Activated CD8-positive, alpha-beta T cell treated with anti-CD3 and anti-CD28 coated beads for 36 hours (primary cell): ENCODE measurements at places on chromosomes 7 and 10.

DNA sequence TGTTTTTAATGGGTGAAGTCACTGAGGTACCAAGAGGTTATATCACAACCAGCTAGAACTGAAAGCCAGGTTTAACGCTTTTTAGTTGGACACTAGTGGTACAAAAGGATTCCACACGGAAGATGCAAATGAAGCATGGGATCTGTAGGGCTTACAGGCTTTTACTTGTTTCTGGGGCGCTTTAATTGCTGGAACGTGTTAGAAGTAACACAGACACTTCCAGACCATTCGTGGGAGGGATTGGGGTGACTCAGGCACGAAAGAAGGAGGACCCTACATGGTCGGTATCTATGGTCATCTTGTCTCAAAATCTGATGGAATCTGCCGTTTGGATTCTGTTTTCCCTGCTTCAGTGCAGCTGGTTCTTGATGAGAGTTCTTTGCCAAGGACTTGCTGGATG is 1.0 kb downstream of the YKT6 start:
- H3K4me3 ChIP-seq = peak overlapping the region; percentile 85
- DNase-seq = no peak
- peak overlapping the region; percentile 68 for H3K27ac ChIP-seq
- H3K36me3 ChIP-seq = peaks cover 11% of the 10 kb centered on the region
- H3K27me3 ChIP-seq = no peaks in the 10 kb centered on the region
- H3K4me1 ChIP-seq = peaks cover 36% of the 10 kb centered on the region

- H3K27ac ChIP-seq = no peak overlapping the region
- DNase-seq = no peak
- peaks cover 12% of the 10 kb centered on the region for H3K27me3 ChIP-seq
- H3K4me3 ChIP-seq = no peak overlapping the region
- H3K4me1 ChIP-seq = no peaks in the 10 kb centered on the region
Observed at GRCh38 chr10:69789164-69789576, 12.5 kb upstream of the COL13A1 start.

DNA sequence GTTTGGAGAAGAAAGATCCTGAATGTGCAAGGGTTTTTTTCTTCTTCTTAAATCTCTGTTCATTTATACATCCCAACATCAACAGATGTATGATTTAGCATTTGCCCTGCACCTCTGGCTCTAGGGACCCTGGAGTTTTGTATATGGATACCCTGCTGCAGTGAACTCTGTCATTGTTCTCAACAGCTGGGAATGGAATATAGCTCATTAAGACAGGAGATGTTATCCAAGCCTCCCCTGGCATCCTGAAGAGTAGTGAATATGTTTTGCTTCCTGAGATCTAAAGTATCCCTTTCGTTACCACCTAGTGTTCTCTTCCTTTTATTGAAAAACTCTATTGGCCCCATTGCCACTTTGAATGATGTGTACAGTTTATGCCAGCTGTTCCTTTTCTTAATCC is 275.9 kb downstream of the EXOC4 start:
- H3K36me3 ChIP-seq = peaks cover 5% of the 10 kb centered on the region
- H3K27me3 ChIP-seq = no peaks in the 10 kb centered on the region
- no peaks in the 10 kb centered on the region for H3K4me1 ChIP-seq
- no peak overlapping the region for H3K27ac ChIP-seq
- DNase-seq = no peak

DNA sequence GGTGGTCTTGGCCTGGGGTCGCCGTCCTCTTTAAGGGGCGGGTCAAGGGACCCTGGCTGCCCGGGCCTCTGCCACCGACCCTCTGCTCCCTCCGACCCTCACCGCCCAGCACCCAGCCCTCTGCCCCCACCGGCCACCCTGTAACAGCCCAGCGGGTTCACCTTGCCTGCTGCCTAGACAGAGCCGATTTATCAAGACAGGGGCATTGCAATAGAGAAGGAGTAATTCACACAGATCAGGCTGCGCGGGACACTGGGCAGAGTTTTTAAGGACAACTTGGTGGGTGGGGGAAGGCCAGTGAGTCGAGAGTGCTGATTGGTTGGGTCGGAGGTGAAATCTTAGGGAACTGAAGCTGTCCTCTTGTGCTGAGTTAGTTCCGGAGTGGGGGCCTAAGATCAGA is 779 bp upstream of the ADCK2 start:
- H3K4me1 ChIP-seq = peaks cover 33% of the 10 kb centered on the region
- DNase-seq = no peak
- H3K4me3 ChIP-seq = peak overlapping the region; percentile 67

- no peaks in the 10 kb centered on the region for H3K27me3 ChIP-seq
- H3K4me1 ChIP-seq = peaks cover 47% of the 10 kb centered on the region
- no peak overlapping the region for H3K4me3 ChIP-seq
- peak overlapping the region; percentile 78 for H3K27ac ChIP-seq
- peak; percentile 66 for DNase-seq
- peaks cover 42% of the 10 kb centered on the region for H3K36me3 ChIP-seq
Observed at GRCh38 chr7:157389951-157390730, 53.3 kb downstream of the DNAJB6 start.

GRCh38 chr7:102085218-102085772 is 201.4 kb upstream of the SH2B2 start:
- H3K4me3 ChIP-seq = no peak overlapping the region
- no peaks in the 10 kb centered on the region for H3K27me3 ChIP-seq
- no peak for DNase-seq
- peaks cover 39% of the 10 kb centered on the region for H3K36me3 ChIP-seq

DNA sequence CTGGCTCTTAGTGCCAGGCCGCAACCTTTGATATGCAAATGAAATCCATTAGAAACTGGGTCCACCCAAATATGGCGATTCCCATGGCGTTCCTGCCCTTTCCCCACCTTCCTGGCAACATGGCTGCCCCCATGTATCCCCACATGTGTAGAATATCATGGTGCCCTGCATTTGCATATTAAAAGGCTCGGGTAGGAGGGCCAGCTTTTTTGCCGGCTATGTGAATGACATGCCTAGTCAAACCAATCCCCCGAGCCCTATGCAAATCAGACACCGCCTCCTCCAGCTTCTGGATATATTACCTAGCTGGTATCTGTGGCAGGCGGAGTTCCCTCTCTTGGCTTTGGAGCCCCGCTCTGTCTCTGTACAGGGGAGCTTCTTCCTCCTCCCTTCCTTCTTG is 18.3 kb downstream of the MMS19 start:
- peaks cover 49% of the 10 kb centered on the region for H3K36me3 ChIP-seq
- H3K27me3 ChIP-seq = no peaks in the 10 kb centered on the region
- no peak overlapping the region for H3K27ac ChIP-seq
- H3K4me1 ChIP-seq = peaks cover 8% of the 10 kb centered on the region

GRCh38 chr10:71647526-71648253 is 71.9 kb downstream of the C10orf105 start:
- no peak overlapping the region for H3K27ac ChIP-seq
- no peaks in the 10 kb centered on the region for H3K36me3 ChIP-seq
- H3K27me3 ChIP-seq = no peaks in the 10 kb centered on the region

DNA sequence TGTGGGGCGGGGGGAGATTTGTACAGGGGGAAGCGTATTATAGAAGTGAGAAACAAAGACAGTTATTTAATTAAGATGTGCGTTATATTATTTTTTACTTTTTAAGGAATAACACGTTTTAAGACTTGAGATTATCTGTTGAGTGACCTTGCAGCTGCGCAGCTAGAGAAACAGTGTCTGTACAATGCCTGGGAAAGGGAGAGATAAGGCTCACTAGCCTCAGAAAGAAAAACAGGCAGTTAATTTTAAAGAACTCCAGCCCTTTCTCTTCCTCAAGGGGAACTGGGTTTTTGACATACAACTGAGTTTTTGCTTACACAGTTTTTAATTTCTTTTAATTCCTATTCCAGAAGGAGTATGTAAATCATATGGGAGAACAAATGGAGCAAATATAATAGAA is 50.7 kb downstream of the LMBR1 start:
- no peak for DNase-seq
- H3K27me3 ChIP-seq = no peaks in the 10 kb centered on the region
- H3K36me3 ChIP-seq = peaks cover 12% of the 10 kb centered on the region
- H3K4me3 ChIP-seq = no peak overlapping the region
- no peak overlapping the region for H3K27ac ChIP-seq

- H3K4me1 ChIP-seq = no peaks in the 10 kb centered on the region
- H3K27me3 ChIP-seq = no peaks in the 10 kb centered on the region
- no peak overlapping the region for H3K27ac ChIP-seq
- no peak overlapping the region for H3K4me3 ChIP-seq
- no peak for DNase-seq
Observed at GRCh38 chr7:46993396-46993795, 588.5 kb downstream of the TNS3 start.
